Suprapubic skin (tissue), 4 donors: ENCODE measurements at places on chromosomes 12 and 14. TPM values are rescaled to one million over a fixed set of nuclear protein-coding genes. Genes with fewer than 3 reads are reported as not detected.

DNA sequence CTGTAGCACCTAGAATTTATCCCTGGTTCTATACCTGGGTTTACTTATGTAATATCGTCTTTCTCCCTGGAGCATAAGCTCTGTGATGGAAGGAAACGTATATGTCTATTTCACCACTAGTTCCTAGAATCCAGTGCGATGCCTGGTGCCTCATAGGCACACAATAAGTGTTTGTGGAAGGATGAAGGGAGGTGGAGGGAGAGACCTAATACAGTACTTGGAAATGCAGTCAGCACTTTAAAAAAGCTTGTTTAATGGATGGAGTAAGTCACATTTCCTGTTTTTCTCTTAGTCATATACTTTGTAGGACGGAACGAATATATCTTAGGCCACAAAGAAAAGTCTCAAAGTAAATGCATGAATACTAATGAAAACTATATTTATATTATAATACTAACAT, 186.5 kb upstream of the HMGA2 start:
- H3K4me3 ChIP-seq = no peak overlapping the region
- H3K36me3 ChIP-seq = no peaks in the 10 kb centered on the region
- no peak for DNase-seq

DNA sequence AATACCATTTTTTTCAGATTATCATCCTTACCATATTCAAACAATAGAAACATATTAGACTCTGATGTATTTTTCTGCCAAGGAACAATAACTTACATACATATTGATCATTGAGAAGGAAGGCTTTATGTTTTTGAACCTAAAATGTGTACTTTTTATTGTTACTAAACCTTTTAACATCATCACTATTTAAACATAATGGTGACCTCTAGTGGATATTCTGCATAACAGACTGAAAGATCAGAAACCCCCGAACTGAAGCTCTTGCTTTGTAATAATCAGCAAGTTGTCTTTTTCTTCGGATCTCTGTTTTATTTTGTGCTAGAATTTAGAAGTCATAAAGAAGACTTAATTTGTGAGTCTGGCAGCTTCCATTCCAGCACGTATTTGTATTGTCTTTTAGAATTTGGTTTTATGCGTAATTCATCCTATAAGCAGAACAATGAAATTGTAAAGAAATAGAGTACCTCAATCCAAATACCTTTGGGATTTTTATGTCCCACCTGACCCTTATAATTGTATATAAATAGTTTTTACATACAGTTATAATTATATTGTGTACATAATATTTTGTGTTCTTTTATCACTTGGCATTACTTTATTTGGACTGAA, 125.9 kb upstream of the ATF1 start:
- no peak overlapping the region for H3K4me3 ChIP-seq
- H3K4me1 ChIP-seq = peaks cover 43% of the 10 kb centered on the region
- no peaks in the 10 kb centered on the region for H3K27me3 ChIP-seq

GRCh38 chr12:102629262-102629888, 149.0 kb upstream of the IGF1 start:
- no peak overlapping the region for H3K27ac ChIP-seq
- no peak for DNase-seq
- no peak overlapping the region for H3K4me3 ChIP-seq
- H3K36me3 ChIP-seq = no peaks in the 10 kb centered on the region
- H3K27me3 ChIP-seq = no peaks in the 10 kb centered on the region

TAS2R43 gene
- 4.9 TPM for total RNA-seq

NEUROD4 gene
- not detected for total RNA-seq

- no peak overlapping the region for H3K27ac ChIP-seq
- no peak overlapping the region for H3K4me3 ChIP-seq
- no peak for DNase-seq
- peaks cover 15% of the 10 kb centered on the region for H3K27me3 ChIP-seq
Observed at GRCh38 chr14:72549026-72549425, 344.9 kb downstream of the DPF3 start.

DNA sequence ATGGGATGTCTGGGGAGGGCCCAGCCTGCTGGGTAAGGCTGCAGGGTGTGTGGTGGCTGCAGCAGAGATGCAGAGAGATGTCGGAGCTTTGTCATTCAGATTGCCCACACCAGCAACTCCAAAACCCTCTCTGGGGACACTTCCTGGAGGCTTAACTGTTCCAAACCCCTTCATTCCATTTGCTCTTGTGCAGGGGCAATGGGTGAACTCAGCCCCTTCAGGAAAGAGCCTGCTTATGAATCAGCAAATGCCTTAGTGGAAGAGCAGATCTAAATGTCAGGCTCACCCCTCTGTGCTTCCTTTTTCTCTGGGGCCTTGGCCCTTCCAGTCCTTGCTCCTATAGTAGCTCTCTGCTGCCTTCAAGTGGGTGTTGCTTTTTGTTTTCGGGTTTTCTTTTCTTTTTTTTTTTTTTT, 36.7 kb upstream of the GPATCH2L start:
- no peak for DNase-seq
- H3K36me3 ChIP-seq = no peaks in the 10 kb centered on the region
- H3K27ac ChIP-seq = no peak overlapping the region
- H3K4me3 ChIP-seq = no peak overlapping the region
- peaks cover 15% of the 10 kb centered on the region for H3K27me3 ChIP-seq
